Stimulated activated CD8-positive, alpha-beta memory T cell treated with anti-CD3 and anti-CD28 coated beads, Interleukin-7, amount 100 ng/mL, for 24 hours (primary cell): ENCODE measurements at places on chromosomes 2 and 18.

DNA sequence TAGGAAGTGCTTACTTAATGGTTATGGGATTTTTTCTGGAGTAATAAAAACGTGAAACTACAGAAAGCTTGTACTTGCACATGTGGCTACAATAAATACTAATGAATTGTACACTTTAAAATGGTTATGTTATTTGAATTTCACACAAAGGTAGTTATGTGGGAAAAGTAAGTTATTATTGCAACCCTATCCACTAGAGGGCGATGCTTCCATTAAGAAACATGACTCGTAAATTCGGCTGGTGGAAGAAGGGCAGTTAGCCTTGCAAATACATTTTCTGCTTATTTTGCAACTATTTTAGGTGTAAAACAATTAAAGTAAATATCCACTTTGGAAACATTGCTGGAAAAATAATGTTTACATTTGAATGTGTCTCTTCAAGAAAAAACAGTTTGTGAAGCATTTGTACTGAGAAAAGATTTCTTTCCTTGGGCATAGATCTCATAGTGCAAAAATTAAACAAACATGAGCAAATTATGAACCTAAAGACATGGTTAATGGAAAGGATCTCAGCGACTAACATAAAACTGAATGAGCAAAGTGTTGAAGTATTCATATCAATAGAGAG, 68.1 kb upstream of the CSRNP3 start:
- no peak for DNase-seq

GRCh38 chr2:207531032-207531952, 1.5 kb downstream of the CREB1 start:
- DNase-seq: no peak

DNA sequence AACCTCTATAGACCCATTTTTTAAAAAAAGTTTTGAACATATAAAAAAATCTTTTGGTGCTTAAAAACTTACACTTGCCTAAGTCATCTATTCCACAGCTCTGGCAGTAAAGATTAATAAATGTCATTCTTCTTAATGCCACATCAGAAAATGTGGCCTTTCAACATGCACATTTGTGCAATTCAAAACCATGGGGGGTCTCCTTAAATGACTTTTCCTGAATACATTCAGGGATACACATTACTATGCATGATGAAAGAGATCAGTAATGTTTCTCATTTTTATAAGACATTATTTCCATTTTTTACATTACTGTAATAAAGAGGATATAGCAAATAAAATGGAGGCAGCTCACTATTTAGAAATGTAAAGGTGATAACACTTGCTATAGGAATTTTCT, 142.3 kb downstream of the RBM43 start:
- DNase-seq: no peak

DNA sequence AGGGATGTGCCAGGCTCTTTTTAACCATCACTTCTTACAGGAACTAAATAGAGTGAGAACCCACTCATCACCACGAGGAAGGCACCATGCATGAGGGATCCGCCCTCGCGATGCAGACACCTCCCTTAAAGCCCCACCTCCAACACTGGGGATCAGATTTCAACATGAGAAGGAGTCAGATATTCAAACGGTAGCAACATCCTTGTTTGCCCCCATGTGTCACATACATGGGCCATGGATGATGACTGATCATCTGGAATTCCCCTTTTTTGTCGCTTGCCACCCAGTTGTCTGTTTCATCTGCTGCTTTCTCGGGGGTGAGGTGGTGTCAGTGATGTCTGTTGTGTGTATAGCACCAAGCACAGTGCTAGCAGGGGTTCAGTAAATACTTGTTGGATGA, 57.9 kb downstream of the NCK2 start:
- DNase-seq: no peak

DNA sequence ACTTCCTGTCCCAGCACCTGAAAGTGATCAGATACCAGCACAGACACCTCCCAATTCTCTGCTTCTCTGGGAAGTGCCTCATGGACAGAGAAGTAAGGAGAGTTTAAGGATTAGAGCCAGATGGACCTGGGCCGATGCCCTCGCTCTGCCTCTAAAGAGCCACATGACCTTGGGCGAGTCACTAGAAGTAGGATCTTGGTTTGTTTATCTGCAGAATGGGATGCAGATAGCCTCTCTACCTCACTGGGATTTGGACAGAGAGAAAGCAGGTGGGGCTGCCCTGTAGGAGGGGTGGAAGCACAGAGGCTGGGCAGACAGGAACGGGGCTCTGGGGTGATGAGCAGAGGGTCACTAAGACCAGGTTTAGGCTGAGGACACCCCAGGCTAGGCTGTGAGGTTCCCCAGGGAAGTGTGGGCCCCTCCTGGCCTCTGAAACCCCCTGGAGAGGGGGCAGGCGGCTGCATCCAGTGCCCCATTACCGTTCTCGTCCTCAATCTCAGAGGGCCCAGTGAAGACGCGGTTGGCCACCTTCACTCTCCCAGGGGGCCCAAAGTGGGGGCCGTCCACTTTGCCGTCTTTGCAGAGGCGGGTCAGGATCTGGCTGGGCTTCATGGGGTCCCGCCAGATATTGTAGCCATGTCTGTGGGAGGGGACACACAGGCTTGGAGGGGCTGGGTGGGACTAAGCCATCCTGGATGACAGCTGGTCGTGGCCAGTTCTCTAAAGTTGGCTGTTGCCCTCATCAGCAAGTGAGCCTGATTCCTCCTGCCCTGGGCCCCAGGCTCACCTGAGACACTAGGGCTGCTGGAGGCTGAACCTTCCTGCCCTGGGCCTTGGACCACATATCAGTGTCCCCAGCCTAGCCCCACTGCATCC, 13.3 kb downstream of the OTOF start:
- no peak for DNase-seq

- DNase-seq: no peak
These were observed 254.9 kb downstream of the TMX3 start for GRCh38 chr18:68459968-68460367.

DNA sequence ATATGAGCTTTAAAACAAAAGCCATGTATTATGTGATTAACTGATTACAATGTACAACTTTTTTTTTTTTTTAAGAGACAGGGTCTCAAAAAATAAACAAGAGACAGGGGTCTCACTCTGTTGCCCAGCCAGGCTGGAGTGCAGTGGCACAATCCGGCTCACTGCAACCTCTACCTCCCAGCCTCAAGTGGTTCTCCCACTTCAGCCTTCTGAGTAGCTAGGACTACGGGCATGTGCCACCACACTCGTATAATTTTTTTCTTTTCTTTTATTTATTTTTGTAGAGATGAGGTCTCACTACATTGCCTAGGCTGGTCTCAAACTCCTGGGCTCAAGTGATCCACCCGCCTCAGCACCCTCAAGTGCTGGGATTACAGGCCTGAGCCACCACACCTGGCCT, 103.1 kb downstream of the ATAD2B start:
- DNase-seq: no peak

DNA sequence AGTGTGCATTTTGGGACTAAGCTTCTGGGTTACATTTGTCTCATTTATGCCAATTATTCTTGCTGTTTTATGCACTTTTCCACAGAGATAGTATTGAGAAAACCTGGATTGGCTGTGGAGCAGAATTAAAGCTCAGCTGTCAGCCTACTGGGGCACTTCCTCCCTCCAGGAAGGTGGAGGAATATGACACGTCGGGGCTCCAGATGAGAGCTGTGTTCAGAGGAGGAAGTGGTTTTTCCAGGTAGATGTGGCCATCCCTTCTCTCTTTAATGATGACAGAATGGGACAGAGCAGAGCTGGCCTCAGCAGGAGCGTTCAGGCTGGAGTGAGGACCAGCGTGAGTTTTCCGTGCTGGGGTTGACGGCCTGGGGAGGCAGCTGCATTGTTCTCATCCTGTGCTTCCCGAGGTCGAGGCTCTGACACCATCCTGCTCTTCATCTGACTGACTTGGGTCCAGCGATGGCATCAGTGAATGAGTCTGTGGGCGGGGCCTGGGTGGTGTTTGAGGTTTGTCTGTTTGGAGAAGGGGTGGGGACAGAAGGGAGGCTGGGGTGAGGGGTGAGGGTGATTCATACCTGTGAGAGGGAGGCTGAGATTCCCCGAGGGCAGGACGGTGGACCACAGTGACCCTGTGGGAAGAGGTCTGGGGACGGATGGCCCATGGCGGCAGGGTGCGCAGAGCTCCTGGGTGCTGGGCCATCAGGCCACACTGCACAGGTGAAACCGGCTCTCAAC, 207.0 kb downstream of the LDLRAD4 start:
- DNase-seq: no peak

GRCh38 chr2:30373881-30374302, 73.2 kb upstream of the LCLAT1 start:
- DNase-seq: no peak

DNA sequence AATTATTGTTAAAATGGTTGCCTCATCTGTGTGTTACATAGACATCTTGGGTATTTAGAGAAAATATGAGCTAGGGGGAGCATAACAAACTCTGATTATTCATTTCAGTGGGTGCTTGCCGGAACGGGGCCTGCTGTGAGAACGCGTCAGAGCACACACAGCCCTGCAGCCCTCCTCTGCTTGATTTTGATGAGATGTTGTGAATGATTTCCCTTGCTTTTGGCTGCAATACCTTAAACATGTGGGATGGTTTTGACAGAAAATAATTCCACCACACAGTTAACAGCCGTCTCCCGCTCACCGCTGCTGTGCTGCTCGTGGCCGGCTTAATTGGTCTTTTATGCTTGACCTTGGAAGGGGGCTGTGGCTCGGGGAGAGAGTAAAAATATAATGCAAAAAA, 49.9 kb upstream of the TXNDC2 start:
- DNase-seq: no peak

GRCh38 chr2:24047703-24048033, 477 bp upstream of the WDCP start:
- no peak for DNase-seq

- DNase-seq: no peak
These were observed 53.1 kb downstream of the PDCL3 start for GRCh38 chr2:100615886-100616285.

- no peak for DNase-seq
These were observed 61.3 kb upstream of the MAL start for GRCh38 chr2:94964193-94964592.

- no peak for DNase-seq
These were observed 529.2 kb upstream of the KLHL29 start for GRCh38 chr2:22855761-22856184.

DNA sequence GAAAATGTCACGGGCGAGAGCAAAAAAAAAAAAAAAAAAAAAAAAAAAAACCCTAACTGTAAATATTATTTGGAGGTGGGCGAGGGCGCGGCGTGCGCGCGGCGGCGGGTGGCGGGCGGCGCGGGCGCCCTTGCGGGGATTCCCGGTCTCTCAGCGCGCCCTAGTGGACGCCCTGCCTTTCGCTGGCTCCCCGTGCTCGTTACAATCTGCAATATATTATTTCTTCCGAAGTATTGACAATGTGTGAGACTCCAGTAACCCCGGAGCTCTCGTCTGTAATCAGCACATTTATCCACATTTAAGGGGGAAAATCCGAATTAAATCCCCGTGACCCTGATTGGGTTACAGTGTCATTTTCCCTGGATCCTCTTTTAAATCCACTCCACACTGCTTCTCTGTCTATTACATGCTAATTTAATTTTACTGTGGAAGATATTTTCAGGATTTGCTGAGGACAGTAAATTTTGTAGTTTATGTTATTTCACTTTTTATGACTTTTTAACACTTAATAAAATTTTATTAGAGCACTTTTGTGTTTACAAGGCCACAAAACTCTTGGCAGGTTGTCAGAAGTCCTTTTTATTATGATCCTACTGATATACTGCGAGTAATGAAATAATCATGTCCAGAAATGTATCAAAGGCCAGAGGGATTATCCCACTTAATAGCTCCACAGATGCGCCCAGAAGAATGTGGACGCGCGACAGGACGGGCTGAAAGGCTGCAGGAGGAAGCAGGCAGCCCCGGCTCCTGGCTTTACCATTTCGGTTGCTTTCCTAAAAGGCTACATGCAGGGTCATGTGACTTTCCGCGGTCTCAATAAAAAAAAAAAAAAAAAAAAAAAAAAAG, 369.1 kb downstream of the MTX2 start:
- no peak for DNase-seq

DNA sequence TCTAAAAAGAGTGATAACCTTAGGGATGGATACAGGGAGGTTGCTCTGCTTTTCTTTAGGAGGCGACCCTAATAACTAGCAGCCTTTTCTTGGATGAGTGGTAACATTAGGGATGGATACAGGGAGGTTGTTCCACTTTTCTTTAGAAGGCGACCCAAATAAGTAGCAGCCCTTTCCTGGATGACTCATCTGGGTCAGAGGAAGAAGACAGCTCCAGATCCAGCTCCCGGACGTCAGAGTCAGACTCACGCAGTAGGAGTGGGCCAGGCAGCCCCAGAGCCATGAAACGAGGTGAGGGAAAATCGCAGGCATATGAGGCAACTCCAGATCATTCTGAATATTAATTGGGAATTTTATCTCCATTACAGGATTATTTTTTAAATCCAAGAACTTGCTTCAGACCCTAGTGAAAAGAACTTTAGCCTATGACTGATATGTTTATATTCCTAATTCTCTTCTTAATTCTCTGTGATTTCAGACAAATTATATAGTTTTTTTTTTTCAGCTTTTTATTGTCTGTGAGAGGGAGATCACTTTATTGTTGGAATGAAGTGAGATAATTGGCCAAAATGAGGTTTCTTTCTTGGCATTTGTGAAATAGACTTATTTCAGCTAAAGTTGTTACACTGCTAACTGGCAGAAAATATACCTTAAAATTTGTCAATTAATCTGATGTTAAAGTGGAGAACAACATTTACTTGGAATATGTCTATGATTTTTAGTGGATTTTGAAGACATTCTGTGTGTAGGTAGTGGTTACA, 31.2 kb upstream of the C1GALT1C1L start:
- no peak for DNase-seq

- no peak for DNase-seq
These were observed 54.2 kb downstream of the SERTAD2 start for GRCh38 chr2:64599469-64599868.
